Stimulated activated CD4-positive, alpha-beta T cell treated with anti-CD3 and anti-CD28 coated beads, Interleukin-15, amount 100 ng/mL, for 24 hours (primary cell): ENCODE measurements at places on chromosomes 7 and 10.

- no peak for DNase-seq
Observed at GRCh38 chr7:7265081-7266075, 83.0 kb downstream of the C1GALT1 start.

DNA sequence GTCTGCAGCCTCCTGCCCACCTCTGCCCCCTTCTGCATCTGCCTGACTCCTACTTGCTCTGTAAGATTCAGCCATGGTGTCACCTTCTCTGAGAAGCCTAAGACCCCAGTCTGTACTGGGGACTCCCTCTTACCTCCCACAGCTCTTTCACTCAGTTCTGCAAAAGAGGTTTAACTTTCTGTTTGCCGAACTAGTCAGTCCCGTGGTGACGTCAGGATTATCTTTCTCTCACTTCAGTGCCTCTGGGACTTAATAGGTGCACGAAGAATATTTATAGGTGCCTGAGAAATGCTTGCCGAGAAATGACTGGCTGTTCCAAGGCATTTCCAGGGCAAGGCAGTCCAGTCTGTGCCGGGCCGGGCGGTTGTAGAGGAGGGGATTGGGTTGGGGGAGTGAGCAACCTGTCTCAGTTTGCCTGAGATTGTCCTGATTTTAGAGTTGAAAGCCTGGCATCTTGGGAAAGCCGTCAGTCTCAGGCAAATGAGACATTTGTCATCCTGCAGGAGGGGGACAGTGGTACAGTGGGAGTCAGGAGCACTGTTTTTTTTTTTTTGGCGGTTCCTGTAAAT is 227.5 kb upstream of the NPVF start:
- no peak for DNase-seq

- DNase-seq = no peak
Observed at GRCh38 chr7:141359740-141360415, 191.3 kb upstream of the AGK start.

DNA sequence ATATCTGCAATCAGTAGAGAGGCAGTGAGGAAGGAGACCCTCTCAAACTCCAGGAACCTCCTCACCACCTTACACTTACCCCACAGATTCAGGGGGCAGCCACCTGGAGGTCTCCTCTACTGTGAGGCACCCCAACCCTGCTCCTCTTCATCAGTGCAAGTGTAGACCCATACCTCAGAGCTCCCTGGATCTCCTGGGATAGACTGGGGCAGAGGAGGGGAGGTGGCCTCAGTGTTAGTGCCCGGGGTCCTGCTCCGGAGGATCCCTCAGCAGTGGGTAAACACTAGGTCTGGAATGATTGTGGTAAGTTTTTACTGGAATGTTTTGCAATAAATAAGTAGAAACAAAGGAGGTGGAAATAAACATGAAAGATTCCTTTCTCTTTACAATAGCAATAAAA is 31.1 kb downstream of the ANTXRL start:
- no peak for DNase-seq

- no peak for DNase-seq
Observed at GRCh38 chr10:128739930-128740329, 613.7 kb upstream of the MKI67 start.

DNA sequence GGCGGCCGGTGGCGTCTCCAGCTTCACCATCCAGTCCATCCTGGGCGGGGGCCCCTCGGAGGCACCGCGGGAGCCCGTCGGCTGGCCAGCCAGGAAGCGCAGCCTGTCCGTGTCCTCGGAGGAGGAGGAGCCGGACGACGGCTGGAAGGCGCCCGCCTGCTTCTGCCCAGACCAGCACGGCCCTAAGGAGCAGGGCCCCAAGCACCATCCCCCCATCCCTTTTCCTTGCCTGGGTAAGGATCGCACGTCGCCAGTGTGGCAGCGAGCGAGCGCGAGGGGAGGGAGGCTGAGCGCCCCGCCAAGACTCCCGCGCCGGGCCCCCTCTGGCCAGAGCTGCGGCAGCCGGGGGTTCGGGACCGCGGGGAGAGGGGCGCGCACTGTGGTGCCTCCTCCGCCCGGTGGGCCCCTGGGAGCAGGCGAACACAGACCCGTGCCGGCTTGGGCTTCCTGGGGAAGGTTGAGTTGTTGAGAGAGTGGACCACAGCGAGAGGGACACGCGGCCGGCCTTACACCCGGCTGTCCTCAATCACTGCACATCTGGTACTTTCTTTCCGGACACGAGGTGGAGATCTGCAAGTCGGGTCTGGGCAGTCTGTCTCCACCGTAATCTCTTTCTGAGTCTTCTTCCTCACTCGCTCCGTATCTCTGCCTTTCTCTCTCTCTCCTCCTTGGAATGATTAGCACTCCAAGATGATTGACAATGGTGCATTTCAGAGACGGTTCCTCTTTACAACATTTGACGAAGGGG is 652 bp downstream of the HMX2 start:
- no peak for DNase-seq

DNA sequence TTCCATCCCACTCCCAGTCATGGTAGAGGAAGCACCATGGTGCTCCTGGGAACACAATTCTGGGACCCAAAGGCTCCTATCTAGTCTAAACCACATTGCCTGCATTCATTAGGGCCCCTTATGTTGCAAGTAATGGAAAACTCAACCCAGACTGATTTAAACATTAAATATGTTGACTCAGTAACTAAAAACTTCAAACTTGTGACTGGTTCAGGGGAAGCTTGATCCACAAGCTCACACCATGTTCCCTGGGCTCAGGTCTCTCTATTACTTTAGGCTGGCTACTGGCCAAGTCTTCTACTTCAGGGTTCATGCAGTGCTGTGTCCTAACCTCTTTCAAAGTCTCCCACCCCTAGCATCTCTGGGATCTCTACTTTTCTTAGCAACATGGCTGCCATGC is 13.1 kb downstream of the WNT16 start:
- no peak for DNase-seq

DNA sequence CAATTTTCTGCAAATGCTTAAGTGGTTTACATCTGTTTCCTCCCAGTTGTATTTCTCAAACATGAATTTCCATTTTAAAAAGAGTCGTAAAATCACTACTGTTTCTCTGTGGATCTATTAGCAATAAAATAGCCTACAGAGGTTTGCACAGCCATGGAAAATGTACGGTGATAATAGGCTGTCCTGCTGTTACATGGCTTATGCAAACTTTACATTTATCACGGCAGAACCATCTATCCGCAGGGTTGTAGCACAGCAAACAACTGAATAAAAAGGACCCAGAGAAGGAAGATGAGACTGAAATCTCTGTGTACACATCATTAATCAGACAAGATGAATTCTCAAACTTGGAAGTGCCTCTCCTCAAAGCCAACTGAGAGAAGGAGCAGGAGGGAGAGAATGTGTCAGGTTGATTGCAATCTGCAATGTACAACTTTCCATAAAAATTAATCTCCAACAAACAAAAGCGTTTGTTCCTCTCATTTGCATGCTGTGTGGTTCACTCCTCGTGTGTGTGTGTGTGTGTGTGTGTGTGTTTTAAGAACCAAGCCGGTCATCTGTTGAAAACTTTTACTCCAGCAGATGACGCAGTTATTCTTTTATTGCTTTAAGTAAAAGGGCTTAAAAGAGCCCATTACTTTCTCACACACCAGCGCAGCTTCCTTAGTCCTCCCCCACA is 279.3 kb downstream of the SKAP2 start:
- no peak for DNase-seq

- DNase-seq = no peak
Observed at GRCh38 chr7:103640031-103640779, 194.2 kb upstream of the SLC26A5 start.

GRCh38 chr7:74373536-74373935 is 80.2 kb upstream of the GTF2IRD1 start:
- DNase-seq = no peak

DNA sequence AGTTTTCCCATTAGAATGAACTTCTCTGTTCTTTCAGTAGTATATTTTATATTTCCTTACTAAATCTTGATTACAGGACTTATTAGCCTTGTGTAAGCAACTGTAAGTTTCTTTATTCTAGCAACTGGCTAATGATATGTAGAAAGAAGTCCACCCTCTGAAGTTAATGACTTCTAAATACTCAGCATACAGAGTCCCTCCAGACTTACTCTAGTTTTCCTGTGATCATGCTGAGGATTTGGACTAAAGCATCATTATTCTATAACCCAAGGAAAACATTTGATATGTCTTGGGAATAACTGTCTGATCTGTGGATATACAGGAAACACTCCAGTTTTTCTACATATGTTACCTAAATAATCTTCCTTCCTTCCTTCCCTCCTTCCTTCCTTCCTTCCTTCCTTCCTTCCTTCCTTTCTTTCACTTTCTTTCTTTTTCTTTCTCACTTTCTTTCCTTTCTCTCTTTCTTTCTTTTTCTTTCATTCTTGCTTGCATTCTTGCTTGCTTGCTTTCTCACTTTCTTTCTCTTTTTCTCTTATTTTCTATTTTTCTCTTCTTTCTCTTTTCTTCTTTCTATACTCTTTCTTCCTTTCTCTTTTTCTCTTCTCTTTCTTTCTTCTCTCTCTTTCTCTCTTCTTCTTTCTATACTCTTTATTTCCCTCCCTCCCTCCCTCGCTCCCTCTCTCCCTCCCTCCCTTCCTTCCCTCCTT is 297.6 kb upstream of the MTPN start:
- no peak for DNase-seq

DNA sequence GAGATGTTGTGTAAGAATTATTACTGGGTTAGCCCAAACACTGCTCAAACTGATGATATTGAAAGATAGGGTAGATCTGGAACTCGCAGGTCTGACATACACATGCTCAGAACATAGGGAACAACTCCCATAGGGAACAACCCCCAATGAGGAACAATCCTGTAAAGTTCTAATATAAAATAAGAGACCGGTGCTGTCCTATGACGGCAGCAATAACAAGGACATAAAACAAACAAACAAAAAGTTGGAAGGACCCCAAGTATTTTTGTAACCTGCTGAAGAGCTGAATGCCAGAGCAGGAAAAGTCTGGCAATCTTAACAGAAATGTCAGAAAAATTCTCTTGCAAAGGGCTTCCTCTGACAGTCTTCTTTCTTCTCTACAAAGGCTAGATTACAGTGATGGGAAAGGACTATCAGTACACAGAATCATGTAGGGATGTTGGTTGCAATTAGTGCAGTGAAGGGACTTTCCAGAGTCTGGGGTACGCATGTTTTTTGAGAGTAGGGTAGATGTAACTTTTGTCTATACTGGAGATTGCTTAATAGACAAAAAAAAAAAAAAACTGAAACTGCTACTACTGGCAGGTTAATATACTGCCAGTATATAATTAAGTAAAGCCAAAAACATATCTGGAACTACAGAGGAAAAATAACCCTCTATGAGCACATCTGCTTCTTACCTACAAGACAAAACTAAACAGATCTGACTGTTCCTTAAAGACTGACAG is 35.5 kb downstream of the IDE start:
- no peak for DNase-seq

- peak; percentile 82 for DNase-seq
Observed at GRCh38 chr7:51123322-51124019, 193.1 kb downstream of the COBL start.

DNA sequence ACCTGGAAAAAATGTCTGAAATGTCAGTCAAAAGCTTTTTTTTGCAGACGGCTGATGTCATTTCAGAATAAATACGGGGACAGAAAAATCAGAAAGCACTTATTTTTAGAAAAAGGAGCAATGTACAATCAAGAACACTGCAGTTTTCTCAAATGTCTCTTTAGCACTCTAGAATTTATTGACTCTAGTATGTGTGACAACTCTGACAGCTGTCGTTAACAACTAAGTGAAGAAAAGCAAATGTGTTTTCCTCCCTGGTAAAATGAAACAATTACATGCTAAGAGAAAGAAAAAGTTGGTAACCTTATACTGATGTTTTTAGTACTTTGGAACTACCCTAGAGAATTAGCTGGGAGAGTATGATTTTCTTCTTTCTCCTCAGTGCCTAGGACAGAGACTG is 497.4 kb downstream of the GRM8 start:
- DNase-seq = no peak

DNA sequence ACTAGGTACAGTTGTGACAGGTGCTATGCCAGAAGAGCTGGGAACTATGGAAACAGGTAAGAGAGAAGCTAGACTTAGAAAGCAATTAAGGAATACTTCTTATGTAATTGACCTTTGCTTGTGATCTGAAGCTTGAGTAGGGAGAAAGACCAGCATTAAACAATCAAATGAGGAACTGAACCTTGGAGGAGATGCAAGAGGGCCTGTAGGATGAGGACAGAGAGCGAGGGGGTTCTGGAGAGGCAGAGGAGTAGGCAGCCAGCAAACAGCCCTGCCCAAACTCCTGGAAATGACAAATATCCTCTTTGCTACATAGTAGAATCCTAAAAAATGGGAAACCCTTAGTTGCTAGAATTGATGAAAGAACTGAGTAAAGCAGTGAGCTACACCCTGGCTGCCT is 41.6 kb upstream of the FAM204A start:
- DNase-seq = no peak

DNA sequence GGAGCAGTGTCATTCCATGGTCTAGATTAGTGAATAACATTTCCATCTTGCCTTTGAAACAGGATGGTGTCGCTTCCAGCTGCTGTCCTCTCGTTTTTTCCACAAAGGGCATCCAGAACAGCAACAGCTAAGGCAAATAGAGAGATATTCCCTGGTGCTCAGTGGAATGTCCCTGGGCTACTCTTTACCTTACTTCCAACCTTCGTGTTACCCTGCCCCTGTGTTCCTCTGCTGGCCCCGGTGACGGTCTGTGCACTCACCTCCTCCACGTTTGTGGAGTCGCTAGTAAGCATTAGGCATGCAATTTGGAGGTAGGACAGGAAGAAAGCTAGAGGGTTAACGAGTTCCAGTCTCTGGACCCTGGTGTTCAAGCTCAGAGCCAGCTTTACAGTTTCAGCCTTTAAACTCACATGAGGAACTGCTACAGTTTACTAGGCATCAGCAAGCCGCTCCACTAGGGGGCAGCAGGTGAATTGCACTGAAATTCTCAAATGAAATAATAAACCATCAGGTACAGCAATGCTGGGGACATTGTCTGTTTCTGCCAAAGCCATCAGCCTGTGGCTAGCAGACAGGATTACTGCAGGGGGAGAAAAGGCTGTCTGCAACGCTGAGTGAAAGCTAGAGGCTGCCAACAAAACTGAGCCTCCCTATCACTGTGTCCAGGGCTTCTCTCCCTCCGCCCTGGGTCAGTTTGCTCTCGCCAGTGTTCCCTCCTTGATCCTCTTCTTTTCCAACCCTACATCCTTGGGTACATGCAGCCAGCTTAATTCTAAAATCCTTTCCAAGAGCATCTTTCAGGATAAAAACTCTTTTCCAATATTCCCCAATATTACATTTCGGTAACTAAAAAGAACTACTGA is 9.0 kb downstream of the MRPL32 start:
- peak; percentile 86 for DNase-seq

- DNase-seq = no peak
Observed at GRCh38 chr10:48589266-48589665, 15.6 kb downstream of the ARHGAP22 start.

- DNase-seq = no peak
Observed at GRCh38 chr10:6770846-6771245, 190.8 kb upstream of the PRKCQ start.

- DNase-seq = no peak
Observed at GRCh38 chr7:124074007-124074406, 41.1 kb upstream of the TMEM229A start.

- no peak for DNase-seq
Observed at GRCh38 chr10:86657396-86658011, 3.2 kb downstream of the OPN4 start.
